Left lung (tissue), 14 donors: ENCODE measurements at places on chromosomes 5 and 9. TPM values are rescaled to one million over a fixed set of nuclear protein-coding genes. Genes with fewer than 3 reads are reported as not detected.
A peak's percentile ranks its signal among the peaks of the same experiment; 100 is the strongest.

GRCh38 chr5:170221327-170221741 is 11.5 kb upstream of the C5orf58 start:
- DNase-seq, result peak; percentile 58

DNA sequence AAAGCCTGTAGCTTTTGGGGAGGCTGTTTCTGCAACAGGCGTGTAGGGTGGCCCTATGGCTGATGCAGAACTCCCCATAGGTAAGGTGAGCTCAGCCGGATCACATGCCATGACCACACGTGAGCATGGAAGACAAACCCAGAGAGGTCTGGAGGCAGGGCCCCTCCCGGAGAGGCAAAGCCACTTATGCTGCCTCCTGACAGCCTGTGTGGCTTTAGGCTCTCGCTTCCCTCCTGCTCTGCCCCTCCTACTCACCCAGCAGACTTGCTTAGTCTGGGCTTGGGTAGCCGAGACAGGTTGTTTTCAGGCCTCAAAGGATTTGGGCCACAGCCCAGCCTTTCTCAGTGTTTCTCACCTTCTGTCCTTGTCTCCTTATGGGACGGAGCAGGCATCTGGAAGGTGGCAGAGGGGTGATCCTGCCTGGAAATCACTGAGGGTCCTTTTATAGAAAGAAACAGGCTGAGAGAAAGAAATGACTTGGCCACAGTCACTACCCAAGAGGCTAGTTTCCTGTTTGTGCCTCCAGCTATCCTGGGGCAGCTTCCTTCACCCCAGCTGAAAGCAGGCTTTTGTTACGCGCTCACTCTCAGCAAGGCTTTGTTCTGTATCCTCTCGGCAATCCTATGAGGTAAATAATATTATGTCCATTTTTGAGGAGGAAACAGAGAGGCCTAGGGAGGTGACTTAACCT is 89.9 kb downstream of the DAB2IP start:
- DNase-seq, result no peak

GRCh38 chr5:68446487-68446894 is 230.9 kb downstream of the PIK3R1 start:
- DNase-seq, result no peak

Gene PCDHA13
- polyA plus RNA-seq, result 0.28 TPM
